Stimulated activated CD8-positive, alpha-beta memory T cell treated with anti-CD3 and anti-CD28 coated beads, Interleukin-7, amount 100 ng/mL, for 4 hours (primary cell): ENCODE measurements at places on chromosomes 7 and 10.

GRCh38 chr10:128875956-128876736, 590.9 kb upstream of the MGMT start:
- DNase-seq = no peak

- no peak for DNase-seq
Observed at GRCh38 chr7:98307971-98308466, 26.5 kb downstream of the BRI3 start.

- DNase-seq = no peak
Observed at GRCh38 chr10:33217854-33218253, 116.6 kb downstream of the NRP1 start.

- no peak for DNase-seq
Observed at GRCh38 chr10:4519658-4520402, 306.2 kb upstream of the AKR1E2 start.

- DNase-seq = no peak
Observed at GRCh38 chr7:91357379-91357778, 93.1 kb downstream of the FZD1 start.

- DNase-seq = no peak
Observed at GRCh38 chr7:67619175-67619574, 622.5 kb downstream of the TYW1 start.

DNA sequence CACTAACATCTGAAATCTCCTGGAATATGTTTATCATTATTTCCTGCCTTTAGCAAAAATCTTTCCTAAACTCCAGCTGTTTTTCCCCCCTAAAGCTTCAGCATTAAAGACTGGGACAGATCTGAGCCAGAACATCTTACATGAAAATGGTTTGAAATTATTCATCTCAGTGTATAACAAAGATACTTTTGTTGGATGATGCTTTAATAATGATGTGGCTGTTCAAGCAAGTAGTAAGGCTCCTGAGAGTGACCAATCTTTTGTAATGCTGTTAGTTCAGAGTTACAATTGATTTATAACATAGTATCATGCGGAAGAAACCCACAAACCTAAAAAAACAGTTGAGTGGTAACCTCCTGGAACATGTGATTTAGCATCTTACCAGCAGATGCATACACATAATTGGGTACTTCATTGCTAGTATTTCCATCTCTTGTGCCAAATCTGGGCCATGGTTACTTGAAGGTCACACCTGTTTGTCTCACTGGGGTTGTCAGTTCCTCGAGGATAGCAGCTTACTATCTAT, 1.5 kb downstream of the BZW2 start:
- no peak for DNase-seq

GRCh38 chr10:24440817-24441797, 232.2 kb downstream of the KIAA1217 start:
- no peak for DNase-seq

- DNase-seq = no peak
Observed at GRCh38 chr10:97140902-97141745, 44.6 kb downstream of the SLIT1 start.

- no peak for DNase-seq
Observed at GRCh38 chr7:87083865-87084519, 24.5 kb upstream of the ELAPOR2 start.
